Hepatocyte (in vitro differentiated cells): ENCODE measurements at places on chromosomes 13 and 19.

DNA sequence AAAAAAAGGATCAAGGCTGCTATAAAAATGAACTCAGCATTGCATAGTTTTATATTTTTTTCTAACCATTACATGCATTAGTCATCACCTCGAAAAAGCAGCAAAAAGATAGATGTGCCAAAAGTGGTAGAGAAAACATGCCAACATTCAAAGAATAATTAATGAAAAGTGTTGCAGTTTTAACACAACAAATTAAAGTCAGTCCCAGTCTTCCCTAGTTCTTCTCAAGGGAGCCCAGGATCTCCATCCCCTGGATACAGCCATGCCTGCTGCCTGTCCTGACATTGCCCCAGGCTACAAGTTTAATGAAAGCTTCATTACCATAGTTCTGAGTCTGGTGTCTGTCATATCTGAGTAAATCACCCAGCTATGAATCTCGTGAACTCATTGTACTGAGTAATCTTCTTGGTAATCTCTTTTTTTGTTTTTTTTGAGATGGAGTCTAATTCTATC lies 116.6 kb upstream of the KLF12 start:
- no peak for DNase-seq

- DNase-seq, result peak; percentile 63
Measured at GRCh38 chr19:883661-884211, 9.3 kb downstream of the MED16 start.

- no peak for DNase-seq
Measured at GRCh38 chr13:20217168-20217567, 15.0 kb downstream of the GJB6 start.

DNA sequence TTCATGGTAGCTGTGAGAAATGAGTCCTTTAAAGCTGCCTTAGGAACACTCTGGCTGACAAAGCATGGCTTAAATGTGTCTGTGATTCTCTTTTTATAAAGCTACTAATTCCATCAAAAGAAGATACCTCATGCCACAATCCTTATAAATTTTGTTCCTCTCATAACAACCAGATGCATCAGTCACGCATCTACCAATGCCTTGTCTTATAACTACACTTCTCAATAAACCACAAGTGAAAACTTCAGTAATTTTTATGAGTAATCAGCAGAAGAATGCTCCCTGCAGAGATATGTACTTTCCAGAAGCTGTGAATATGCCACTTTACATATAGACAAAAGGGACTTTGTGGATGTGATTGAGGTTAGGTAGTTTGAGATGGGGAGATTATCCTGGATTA lies 147.8 kb downstream of the SUCLA2 start:
- no peak for DNase-seq

GRCh38 chr19:11420429-11421370 lies 1.6 kb upstream of the RGL3 start:
- peak; percentile 66 for DNase-seq

- no peak for DNase-seq
Measured at GRCh38 chr13:50171590-50172282, 156.5 kb downstream of the KCNRG start.

DNA sequence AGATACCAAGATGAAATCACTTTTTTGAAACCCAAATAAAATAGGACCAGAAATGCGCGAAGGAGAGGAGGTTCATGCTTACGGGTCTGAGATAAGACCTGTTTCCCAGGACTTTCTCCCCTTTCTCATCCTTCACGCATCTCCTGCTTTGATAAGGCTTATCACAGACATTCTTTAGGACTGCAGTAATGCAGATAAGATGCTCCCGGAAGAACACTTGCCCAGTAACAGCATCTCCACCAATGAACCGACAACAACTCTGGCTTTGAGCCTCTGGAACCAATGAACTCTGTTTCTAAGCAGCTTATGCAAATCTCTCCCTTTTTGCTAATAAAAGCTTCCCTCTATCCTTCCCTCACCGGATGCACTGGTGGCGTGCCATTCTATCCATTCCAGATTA lies 783.4 kb upstream of the ARGLU1 start:
- peak; percentile 45 for DNase-seq

DNA sequence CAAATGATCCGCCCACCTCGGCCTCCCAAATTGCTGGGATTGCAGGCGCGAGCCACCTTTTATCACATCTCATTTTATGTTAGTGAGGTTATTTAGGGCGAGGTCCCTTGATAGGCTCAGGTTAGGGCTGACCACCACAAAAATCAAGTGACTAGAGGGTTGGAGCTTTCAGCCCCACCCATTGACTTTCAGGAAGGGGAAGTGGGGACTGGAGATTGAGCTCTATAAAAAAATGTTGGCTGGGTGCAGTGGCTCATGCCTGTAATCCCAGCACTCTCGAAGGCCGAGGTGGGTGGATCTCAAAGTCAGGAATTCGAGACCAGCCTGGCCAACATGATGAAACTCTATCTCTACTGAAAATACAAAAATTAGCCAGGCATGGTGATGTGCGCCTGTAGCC lies 20.1 kb downstream of the FPR3 start:
- DNase-seq, result no peak

DNA sequence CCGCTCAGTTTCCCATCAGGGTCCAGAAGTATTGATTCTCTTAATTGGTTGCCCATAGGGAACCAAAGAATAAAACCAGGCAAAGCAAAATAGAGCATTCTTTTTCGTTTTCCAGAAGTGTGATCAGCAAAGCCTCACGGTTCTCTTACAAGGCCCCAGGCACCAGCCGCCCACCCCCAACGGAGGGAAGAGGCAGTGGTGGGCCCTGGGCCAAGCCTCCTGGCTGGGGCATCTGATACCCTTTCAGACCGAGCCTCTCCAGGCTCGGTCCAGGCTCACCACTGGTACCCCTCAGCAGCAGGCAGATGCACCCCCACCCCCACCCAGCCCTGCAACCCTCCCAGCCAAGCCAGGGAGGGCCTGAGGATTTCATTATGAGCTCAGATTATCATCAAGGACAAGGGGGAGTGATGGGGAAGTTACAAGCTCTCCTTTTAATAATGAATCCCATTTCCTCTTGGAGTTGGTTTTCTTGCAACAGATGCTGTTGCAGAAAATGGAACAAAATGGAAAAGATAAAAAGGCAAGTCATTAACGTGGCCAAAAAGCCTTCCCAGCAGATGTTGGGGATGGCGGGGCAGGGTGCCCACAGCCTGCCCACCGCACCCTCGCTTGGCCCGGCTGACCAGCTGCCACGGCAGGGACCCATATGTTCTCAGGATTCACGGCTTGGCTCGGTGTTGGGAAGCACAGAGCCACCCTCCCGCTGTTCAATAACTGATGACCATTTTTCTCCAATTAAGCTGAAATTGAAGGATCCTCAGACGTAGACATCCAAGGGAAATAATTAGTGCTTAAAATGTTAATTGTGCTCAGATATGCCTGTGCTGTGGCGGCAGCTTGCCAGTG lies 45.9 kb upstream of the KCTD15 start:
- no peak for DNase-seq

DNA sequence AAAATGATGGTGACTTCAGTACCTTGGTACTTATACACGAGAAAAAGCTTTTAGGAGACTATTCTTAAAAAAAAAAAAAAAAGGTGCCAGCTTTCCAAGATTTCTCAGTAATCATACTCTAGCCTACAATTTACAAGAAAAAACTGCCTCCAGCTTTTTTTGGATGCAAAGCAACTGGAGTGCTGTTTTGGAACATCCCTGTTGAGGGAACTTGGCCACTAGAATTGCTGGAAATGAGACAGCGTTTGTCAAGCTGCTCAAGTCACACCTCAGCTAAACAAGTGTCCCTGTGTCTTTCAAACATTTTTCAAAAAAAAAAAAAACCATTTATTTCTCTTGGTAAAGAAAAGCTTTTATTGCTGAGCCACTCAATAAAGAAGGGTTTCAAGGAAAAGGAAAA lies 413.1 kb upstream of the ARGLU1 start:
- peak; percentile 16 for DNase-seq

- DNase-seq, result no peak
Measured at GRCh38 chr13:112522578-112522977, 65.4 kb downstream of the TUBGCP3 start.

GRCh38 chr19:2302319-2303210 lies 5.4 kb downstream of the LINGO3 start:
- DNase-seq, result peak; percentile 21

- DNase-seq, result no peak
Measured at GRCh38 chr13:64674126-64674525, 2556.0 kb downstream of the PCDH9 start.

DNA sequence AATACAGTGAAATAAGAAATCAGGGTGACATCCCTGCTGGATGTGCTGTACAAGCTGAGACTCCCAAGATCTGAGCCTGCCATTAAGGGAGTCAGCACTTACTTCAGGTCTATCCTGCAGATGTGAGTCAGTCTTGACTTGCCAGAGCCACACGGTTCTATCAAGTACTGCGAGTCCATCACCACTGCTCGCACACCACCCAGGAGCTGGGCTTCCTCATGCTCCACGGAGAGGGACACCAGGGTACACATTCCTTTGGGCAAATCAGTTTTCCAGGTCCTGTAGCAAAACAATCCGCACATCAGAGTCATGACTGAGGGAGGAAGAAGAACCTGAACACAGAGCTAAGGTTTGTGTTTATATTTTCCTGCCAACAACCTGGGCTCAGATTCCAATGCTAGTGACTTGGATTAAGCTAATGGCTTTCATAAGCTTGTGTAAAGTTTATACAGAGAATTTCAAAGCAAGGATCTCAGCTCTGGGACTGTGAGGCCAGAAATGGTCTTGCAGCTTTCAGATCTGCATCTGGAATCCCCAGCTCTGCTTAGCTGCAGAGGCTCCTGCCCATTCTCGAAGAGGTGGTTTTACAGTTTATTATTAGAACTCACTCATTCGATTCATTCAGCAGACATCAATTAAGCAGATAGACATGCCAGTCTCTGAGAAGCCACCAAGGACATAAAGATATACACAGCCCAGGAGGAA lies 90.6 kb downstream of the KL start:
- DNase-seq, result no peak

DNA sequence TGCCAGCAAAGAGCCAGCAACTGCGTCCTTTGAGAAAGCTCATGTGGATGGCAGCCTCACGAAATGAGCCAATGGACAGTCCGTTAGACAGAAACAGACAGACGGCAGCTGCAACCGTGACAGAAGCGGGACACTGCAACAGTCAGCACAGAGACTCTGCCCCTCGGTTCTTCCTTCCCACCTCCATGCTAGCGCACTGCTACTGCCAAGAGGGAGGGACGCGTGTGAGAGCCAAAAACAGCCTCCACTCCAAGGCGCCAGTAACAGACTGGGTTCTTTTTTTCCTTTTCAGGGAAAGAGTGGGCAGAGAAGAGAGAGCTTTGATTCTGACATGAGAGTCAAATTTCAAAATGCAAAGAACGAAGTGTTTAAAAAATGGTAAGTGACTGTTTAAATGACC lies 77.5 kb downstream of the SERP2 start:
- no peak for DNase-seq
